ENCODE measurements at places on chromosomes 12 and 14.

GRCh38 chr12:124179936-124180607 lies 114.8 kb upstream of the RFLNA start:
- DNase-seq = no peak

- DNase-seq = no peak
Measured at GRCh38 chr12:100268835-100269564, 2.0 kb downstream of the SCYL2 start.

GRCh38 chr14:103729496-103730448 lies 14.2 kb downstream of the ZFYVE21 start:
- DNase-seq = no peak

GRCh38 chr12:55037351-55037987 lies 17.7 kb downstream of the NEUROD4 start:
- no peak for DNase-seq

- DNase-seq = no peak
Measured at GRCh38 chr14:61652526-61653262, 42.6 kb upstream of the HIF1A start.

DNA sequence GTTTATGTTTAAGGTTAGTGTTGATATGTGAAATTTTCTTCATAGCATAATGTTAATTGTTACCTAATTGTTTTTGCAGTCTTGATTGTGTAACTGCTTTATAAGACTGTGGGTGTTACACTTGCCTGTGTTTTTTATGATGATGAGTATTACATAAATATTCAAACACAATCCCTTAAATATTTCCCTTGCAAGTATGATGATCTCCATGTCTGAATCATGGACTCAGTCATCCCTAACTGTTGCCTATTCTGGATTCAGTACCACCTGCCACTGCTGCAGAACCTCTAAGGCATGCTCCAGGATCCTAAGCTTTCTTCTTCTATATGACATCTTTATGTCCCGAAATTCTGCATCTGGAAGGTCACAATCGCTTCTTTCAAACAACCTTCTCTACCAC lies 246.3 kb upstream of the CLEC14A start:
- no peak for DNase-seq

- no peak for DNase-seq
Measured at GRCh38 chr12:80715713-80716249, 931 bp upstream of the MYF5 start.

- DNase-seq = no peak
Measured at GRCh38 chr12:67594888-67595287, 53.7 kb upstream of the DYRK2 start.

DNA sequence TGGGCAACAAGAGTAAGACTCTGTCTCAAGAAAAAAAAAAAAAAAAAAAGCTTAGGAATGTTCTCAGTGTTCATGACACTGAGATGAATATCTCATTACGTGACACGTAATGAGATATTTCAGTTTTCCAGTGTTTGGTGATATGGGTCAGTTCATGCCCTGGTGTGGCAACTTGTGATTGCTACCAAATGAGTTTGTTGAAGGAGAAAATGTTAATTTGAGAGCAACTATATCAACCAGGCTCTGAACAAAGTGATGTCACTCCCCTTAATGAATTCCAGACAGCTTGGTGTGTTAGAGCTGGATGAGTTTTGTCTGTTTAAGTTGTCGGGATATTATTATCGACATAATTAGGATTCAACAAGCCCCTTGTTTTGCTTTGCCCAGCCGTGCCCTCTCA lies 211.7 kb downstream of the DPF3 start:
- no peak for DNase-seq

- DNase-seq = no peak
Measured at GRCh38 chr12:105261010-105261409, 25.0 kb upstream of the APPL2 start.

DNA sequence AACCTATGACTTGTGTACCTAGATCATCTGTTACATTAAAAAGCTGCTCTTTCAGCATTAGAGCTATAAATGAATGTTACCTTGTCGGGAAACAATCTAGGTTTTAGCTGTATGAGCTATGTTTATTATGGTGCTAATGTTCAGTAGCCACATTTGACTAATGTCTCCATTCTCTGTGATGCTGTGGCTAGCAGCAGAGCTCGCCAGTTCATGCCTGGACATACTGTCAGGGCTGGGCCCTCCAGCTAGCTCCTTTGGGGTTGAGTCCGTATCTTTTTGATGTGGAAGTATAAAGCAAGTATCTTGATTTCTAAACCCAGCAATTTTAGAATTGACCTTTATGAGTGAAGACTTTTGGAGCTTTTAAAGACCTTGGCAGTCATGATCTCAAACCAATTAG lies 36.1 kb downstream of the USP44 start:
- DNase-seq = no peak

DNA sequence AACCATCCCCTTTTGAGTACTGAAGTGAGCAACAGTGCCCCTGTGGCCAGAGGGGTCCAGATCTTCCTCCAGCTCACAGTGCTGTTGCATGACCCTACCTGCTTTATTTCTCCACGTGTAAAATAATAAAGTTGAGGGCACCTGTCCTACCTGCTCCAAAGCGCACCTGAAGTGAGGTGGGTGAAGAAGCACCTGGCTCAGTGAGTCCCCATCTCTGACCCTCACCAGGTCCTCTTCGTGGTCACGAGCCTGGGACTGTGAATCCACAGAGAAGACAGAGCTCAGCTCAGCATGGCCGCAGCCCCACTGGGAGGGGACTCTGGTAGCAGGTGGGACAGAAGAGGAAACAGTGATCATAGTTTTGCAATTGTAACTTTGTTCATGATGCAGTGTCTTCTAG lies 976.7 kb upstream of the TMEM132C start:
- DNase-seq = no peak

DNA sequence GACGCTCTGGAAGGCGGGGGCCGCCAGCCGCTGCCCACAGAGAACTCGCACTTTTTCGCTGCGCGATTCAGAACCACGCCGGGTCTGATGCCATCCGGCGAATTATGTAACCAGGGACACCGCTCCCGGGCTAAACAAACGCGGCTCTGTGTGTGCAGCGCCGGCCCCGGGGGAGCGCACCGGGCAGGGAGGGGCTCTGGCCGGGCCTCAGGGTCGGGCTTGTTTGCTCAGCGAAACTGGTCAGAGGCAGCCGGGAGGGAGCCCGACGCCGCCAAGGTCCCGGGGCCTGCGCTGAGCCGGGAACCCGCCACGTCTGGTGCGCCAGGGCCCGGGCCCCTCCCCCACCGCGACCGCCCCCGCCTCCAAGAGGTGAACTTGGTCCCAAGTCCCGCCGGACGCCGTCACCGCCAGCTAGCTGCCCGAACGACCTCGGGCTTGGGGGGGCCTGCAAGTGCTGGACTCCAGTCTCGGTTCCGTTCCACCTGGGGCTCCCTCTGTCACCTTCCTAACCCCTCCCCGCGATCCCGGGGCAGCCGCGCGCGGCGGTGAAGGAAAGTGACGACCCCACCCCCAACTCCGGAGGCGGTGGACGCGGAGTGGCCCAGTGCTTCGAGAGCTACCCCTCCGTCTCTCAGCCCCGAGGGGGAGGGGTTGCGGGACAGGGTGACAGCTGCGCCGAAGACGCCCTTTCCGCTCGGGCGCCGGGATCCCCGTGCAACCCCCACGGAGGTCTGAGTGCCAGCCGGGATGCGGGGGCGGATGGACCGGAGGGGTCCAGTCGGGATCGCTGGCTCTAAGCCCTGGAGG lies 848 bp downstream of the CTDSP2 start:
- no peak for DNase-seq

GRCh38 chr14:101066826-101067510 lies 163.4 kb upstream of the RTL1 start:
- DNase-seq = no peak

DNA sequence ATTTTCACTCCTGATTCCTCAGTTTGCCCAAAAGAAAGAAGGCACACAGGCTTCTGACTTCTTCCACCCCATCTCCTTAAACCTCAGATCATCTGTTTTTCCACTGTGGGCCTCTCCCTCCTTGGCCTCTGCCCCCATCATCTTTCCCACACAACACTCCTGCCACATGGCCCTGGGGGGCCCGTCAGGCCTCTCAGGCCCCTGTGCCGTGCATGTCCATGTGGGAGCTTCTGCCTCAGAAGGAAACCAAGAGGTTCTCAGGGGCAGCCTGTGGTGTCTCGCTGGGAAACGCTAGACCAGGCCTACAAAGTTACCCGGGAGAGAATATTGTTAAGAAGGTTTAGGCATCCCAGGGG lies 8.0 kb downstream of the KLHL33 start:
- no peak for DNase-seq

GRCh38 chr12:79933532-79934264 lies 1.2 kb downstream of the PPP1R12A start:
- DNase-seq = no peak

DNA sequence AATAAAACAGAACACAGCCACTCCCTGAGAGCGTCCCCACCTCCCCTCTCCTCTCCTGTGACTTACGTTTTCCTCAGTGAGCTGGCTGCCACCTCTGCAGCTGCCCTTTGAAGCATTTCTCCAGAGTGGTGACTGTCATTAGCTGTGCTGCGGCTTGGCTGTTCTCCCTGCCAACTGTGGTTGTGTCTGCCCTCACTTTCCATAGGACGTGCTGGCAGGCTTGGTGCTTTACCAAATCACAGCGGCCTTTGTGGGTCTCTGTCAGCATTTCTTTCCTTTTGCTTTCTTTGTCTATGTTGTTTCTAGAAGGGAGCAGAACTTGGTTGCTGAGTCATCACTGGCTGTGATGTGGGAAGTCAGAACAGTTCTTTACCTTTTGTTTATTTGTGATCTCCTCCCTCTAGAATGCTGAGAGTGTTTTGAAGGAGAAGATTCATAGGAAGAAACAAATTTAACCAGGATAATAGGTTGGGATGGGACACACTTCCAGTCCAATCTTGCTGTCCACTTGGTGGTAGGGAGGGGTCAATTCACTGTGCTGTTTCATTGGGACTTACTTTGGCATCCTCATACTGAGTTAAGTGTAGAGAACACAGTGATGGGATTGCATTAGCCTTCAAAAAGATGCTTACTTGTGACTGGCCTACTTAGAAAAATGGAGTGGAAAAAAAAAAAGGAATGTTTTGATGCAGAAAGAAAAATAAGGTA lies 88.2 kb downstream of the TMX1 start:
- no peak for DNase-seq

- DNase-seq = no peak
Measured at GRCh38 chr12:64193931-64194330, 28.2 kb downstream of the KICS2 start.

DNA sequence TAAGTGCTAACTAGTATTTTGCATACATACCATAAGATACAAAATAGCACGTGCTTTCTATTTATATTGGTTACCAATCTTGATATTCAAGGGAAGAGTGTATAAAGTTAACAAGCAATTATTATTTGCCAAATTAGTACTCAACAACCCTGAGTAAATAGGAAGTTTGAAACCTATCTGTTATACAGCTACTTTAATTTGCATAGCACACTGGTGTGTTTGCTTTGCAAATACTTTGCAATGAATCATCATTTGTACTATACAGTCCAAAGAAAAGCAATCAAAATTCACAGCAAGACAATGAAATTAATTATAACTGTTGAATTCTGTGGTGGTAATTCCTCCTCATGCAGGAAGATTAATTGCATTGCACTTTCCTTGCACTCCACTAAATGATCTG lies 469.1 kb downstream of the PRKD1 start:
- no peak for DNase-seq

DNA sequence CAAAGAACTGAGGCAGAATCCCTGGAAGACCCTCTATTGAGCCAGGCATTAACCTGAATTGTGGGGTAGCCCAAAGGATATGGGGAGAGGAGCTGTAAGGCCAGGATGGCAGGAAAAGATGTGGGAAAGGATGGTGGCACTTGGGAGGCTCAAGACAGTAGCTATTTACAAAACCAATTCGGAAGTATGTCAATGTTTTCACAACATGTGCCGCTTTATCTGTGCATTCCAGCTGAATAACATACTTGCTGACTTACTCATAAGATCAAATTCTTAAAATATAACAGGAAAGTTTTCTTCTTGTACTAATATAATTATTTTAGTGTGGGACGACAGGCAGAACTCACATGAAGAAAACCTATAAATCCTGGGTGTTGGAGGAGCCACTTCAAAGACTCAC lies 10.6 kb downstream of the BBS10 start:
- DNase-seq = no peak

- no peak for DNase-seq
Measured at GRCh38 chr12:101823039-101823438, 7.7 kb downstream of the GNPTAB start.

GRCh38 chr12:115078990-115079389 lies 395.0 kb upstream of the TBX3 start:
- no peak for DNase-seq

Measured in stimulated activated CD8-positive, alpha-beta memory T cell treated with anti-CD3 and anti-CD28 coated beads, Interleukin-7, amount 100 ng/mL, for 1 hour (primary cell).